ENCODE measurements at places on chromosomes 3 and 15. TPM values are rescaled to one million over a fixed set of nuclear protein-coding genes. Genes with fewer than 3 reads are reported as not detected.

XCR1 gene
- 0.06 TPM for total RNA-seq

DNA sequence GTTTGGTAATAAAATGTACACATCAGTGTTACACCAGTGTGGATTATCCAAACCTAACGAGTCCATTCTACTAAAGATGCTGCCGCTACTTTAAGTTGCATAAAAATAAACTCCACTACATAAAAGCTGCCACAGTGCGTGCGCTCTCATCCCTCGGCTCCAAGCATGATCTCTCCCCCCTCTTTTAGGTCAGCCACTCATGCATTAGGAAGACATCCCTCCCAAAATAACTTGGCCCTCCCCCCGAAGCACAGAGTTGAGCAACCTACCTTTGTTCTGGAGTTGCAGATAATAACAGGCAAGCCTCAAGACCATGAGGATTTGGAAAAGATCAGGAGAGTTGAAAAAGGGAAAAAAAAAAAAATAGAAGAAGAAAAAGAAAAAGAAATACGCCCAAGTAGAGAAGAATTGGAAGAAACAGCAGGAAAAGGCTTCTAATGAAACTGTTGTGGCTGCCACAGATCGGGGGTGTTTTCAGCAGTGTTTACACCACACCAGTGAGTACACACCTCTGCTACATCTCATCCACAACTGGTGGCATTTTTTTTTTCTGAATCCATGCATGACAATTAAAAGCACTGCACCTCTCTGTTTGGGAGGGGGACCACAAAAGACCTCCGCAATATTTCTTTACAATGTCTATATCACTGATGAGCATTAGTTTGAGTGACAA lies 339.2 kb downstream of the FOXP1 start:
- no peak for DNase-seq

DNA sequence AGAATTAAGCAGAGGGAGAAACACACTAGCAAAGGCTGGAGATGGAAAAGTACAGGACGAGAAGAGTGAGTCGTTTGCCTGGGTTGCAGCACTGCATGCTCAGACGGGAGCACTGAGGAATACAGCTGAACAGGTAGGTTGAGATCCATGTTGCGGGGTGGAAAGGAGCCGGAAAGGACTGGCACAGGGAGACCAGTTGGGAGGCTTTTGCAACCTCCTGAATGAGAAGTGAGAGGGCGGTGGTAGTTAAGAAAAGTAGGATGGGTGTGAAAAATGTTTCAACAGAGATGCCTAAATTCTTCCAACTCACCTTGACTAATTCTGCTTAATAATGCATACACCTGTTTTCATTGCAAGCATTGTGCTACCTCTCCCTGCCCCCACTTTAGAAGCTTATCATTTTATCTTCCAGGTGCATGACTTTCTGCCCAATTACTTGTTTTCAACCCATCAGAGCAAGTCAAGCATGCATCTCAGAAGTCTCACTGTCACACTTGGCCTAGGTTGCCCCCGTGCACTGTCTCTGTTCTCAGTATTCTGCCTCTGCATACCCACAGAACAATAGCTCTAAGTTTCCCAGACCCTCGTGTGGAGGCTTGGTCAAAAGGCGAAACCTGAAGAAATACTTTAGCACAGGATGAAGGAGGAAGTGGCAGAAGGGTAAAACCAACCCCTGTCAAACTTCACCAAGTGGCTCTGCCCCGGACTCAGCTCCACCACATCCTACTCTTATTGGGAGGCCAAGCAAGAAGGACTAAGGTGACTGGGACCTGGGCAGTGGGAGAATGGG lies 199.3 kb upstream of the BCL6 start:
- no peak for DNase-seq

KNG1 gene
- total RNA-seq = not detected

GXYLT2 gene
- 7.2 TPM for total RNA-seq

PLSCR2 gene
- total RNA-seq = not detected

CFAP161 gene
- total RNA-seq = 1.2 TPM

GRCh38 chr3:3586843-3587646 lies 212.2 kb upstream of the LRRN1 start:
- DNase-seq = no peak

GRCh38 chr15:37900326-37901221 lies 33.9 kb upstream of the TMCO5A start:
- DNase-seq = peak; percentile 62

PSMA4 gene
- 237 TPM for total RNA-seq

- no peak for DNase-seq
Measured at GRCh38 chr15:63675263-63675662, 78.1 kb downstream of the FBXL22 start.

WWTR1 gene
- 73.5 TPM for total RNA-seq

- DNase-seq = no peak
Measured at GRCh38 chr3:129611812-129612533, 5.5 kb upstream of the PLXND1 start.

IL5RA gene
- not detected for total RNA-seq

DNA sequence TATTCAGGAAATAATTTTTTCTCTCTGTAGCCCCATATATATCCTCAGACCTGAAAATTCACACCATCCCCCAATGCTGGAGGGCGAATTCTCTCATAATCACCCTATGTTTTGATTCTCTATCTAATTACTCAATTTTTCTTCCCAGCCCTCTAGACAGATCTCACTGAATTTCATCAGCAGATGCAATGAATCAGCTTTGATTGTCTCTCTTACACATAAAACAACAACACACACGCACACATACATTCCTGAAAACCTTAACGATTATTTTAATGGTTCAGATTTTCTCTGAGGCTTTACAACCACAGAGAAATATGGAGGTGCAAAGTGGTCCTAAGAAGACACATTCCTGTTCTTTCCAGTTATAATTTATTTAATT lies 11.1 kb downstream of the RBMS3 start:
- no peak for DNase-seq

GRCh38 chr3:11053926-11054503 lies 61.5 kb downstream of the SLC6A1 start:
- no peak for DNase-seq

TSEN2 gene
- total RNA-seq = 17.9 TPM

DNA sequence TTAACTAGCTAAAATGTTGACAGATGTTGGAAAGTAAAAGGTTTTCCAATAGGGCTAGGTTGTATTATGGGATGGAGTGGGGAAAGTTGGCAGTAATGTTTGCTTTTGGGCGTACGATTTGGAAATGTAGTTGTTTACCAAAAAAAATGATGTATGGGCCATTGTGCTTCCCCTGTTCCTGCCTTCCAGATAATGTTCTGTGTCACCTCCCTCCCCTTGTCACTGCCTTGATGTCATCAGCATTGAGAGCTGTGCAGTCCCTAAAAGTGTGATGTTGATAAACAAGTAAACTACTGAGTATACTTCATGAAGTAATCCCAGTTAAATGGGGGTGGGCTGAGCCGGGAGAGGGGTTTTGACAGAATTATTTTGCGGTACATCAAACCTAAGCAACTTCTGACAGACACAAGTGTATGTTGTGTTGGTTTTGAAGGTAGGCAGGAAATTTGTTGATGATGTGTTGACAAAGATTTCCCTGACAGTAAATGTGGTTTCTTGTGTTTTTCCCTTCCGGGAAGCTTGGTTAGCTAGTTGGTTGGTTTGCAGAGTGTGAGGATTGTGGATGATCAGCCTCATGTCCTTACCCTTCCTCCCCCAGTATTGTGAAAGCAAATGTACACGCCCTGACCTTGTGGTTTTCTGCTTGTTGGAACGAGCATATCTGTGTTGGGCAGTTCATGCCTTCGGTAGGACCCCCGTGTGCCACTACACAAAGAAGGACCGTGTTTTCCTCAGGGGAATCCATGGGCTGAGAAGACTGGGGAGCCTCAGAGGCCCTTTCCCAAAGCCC lies 87.3 kb downstream of the PGPEP1L start:
- no peak for DNase-seq

- peak; percentile 84 for DNase-seq
Measured at GRCh38 chr15:74396445-74397238, 29.2 kb upstream of the CYP11A1 start.

DNA sequence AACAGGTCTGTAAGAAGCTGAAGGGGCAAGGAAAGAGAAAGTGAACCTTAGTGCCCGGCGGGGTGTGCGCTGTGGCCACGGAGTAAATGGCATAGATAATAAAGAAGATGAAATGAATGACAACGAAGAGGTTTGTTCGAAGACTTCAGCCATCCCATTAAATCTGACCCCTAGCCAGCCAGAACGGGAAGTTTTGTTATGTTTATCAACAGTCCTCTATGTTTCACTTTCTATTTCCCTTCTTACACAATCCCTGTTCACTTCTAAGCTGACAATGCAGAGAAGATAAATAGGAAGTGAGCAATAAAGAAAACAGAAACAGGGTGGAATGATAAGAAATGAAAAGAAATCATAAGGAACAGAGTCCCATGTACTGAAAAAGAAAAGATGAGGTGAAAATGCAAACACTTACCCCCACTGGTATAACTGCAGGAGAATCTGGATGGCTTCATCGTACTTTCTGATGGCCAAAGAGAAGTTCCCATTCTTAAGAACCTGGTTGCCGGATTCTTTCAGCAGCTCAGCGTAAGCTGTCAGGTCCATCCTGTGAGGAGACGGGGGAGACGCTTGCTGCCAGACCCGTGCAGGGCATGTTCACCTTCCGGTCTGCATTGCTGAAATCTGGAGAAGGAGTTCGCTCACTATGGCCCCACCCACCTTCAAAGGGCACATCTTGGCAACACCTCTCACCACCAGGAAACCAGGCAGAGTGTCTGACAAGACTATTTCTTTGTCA lies 36.8 kb downstream of the TRANK1 start:
- DNase-seq = peak; percentile 54

DNA sequence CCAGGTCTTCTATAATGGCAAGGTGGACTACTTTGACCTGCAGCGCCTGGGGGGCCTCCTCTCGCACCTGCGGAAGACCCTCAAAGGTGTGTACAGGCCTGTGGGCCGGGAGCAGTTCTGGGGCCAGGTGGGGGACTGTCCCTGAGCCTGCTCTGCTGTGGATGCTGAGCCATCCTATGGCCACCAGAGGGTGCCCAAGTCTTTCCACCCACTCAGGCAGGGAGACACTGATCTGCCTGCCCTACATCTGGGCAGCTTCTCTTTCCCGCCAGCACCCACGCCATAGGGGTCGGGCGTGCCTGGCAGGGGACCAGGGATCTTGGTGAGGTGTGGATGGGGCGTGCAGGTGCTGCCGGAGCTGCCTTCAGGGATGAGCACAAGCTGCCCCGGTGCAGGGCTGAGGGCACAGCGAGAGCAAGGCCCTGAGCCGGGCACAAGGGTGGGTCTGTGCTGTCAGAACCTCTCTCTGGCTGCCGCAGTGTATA lies 14.1 kb downstream of the RNF123 start:
- peak; percentile 47 for DNase-seq

GRCh38 chr3:129358177-129358771 lies 70.2 kb downstream of the EFCAB12 start:
- DNase-seq = no peak

TMEM39A gene
- total RNA-seq = 34.3 TPM

GRCh38 chr15:80325206-80325605 lies 73.2 kb upstream of the CTXND1 start:
- peak; percentile 7 for DNase-seq

GRCh38 chr3:54772746-54773145 lies 155.1 kb downstream of the LRTM1 start:
- no peak for DNase-seq

- no peak for DNase-seq
Measured at GRCh38 chr3:71037775-71038174, 545.8 kb downstream of the FOXP1 start.

CHRFAM7A gene
- total RNA-seq = 4.6 TPM

GRCh38 chr3:149152420-149152819 lies 23.0 kb downstream of the HPS3 start:
- DNase-seq = peak; percentile 75

DNA sequence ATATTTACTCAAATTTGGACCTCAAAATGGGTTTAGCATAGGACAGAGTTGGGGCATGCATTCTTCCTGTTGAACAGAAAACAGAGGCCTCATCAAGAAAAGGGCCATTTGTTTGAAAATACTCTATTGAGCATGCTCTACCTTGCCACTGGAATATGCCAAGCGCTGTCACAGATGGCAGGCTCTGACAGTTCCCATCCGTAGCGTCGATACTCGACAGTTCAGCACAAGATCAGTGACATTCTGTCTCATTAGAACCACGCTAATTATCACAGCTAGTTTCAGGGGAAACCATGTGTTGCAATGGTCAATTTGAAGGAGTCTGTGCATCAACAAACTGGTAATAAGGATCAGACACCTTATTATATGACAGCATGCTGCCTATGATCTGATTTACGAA lies 54.5 kb downstream of the SATB1 start:
- DNase-seq = no peak

- no peak for DNase-seq
Measured at GRCh38 chr3:123343296-123344174, 105.4 kb downstream of the ADCY5 start.

GRCh38 chr15:57307527-57308169 lies 68.7 kb upstream of the CGNL1 start:
- DNase-seq = no peak

DNA sequence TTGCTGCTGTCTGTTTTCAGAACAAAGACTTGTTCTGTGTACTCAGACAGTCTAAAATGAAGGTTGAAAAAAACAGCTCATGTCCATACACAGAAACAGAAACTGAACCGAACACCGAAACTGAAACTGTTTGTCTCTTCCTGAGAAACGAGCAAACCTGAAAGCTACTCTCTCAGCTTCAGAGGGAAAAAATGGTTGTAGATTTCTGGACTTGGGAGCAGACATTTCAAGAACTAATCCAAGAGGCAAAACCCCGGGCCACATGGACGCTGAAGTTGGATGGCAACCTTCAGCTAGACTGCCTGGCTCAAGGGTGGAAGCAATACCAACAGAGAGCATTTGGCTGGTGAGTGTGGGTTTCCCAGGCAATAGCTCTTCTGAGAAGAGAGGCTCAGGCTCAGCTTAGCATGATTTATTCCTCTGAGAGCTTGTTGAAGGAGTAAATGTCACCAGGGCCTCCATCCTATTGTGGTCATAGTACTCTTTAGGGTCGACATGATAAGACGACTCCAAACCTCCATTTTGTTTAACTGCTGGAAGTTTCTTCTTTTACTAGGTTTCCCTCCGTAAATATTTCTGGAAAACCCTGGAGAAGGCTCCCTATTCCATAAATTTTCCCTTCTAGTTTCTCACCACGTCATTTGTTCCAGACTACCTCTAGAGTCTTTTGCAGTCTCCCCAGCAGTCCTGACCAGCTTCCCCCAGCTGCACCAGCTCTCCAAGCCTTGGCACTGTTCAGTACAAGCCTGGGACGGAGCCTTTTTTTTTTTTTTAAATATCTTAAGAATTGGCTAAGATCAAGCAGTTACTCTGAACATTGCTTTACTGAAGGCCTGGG lies at the start of gene RTP4:
TSS of gene RTP4 (plus strand) at position 135 of the 838 bp plus-strand sequence. CDS start at position 192, 57 bp downstream.
- DNase-seq = peak; percentile 1
